Activated T-cell treated with anti-CD3 and anti-CD28 coated beads, Interleukin-2, amount 50 U/mL, for 24 hours (primary cell): ENCODE measurements at places on chromosomes 13 and 19.

DNA sequence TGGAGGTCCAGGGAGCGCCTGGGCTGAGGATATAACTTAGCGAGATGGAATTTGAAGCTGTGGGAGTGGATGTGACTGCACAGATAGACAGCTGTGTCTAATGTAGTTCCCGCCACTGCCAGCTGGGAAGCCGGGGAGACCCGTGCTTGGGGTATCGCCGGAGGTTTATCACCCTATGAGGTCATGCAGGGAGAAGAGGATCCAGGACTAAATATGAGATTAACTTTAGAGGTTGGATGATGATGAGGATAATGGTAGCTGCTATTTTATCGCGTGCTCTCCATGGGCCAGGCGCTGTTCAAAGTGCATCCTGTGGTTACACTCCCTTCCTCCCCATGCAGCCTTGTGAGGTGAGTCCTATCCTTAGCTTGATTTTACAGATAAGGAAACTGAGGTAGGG, 19.9 kb downstream of the SSC5D start:
- DNase-seq = no peak

- DNase-seq = no peak
Observed at GRCh38 chr13:53494406-53494805, 465.8 kb downstream of the OLFM4 start.

GRCh38 chr19:15696654-15697194, 23.8 kb downstream of the CYP4F12 start:
- DNase-seq = no peak

DNA sequence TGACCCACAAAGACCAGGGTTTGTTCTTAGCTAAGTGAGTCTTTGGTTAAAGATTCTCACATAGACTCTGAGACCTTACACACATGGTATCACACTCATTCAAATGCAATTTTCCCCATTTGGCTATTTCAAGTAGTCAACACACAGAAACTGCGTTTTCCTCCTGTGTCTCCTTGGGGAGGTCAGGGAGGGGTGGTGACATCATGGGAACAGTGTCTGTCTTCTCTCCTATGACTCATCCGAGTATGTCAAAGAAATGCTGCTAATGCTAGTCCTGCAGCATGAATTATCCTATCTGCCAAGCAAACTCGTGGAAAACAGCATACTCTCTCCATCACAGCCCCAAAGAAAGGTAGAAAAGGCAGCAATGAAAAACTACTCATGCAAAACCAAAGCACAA, 100.2 kb downstream of the ENOX1 start:
- DNase-seq = no peak

- no peak for DNase-seq
Observed at GRCh38 chr13:79419365-79419764, 13.3 kb upstream of the RBM26 start.

- no peak for DNase-seq
Observed at GRCh38 chr13:110187641-110188161, 119.3 kb downstream of the COL4A1 start.

- no peak for DNase-seq
Observed at GRCh38 chr13:33205804-33206221, 79.7 kb downstream of the STARD13 start.

GRCh38 chr13:21077788-21078353, 16.5 kb upstream of the LATS2 start:
- no peak for DNase-seq

GRCh38 chr13:111411151-111411858, 90.9 kb downstream of the TEX29 start:
- no peak for DNase-seq

GRCh38 chr19:40420766-40421765, 4.7 kb downstream of the SERTAD1 start:
- peak; percentile 88 for DNase-seq

DNA sequence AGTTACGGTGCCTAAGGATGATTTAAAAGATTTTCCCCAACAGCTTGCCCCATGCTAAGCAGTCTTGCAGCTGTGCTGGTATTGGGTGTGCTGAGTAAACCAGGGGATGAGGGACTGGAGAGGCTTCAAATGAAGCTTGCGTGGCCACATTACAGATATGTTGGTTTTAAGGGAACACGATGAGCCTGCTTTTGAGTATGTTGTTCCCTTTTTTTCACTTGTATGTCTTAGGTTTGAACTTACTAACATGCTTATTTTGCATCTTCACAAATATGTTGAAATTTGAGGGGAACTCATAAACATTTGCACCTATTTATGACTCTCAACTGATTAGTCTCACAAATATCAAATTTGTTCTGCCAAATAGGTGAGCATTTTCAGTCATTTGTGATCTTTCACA, 2.0 kb upstream of the IL17D start:
- DNase-seq = no peak

GRCh38 chr13:111900390-111901131, 166.4 kb upstream of the SOX1 start:
- no peak for DNase-seq

DNA sequence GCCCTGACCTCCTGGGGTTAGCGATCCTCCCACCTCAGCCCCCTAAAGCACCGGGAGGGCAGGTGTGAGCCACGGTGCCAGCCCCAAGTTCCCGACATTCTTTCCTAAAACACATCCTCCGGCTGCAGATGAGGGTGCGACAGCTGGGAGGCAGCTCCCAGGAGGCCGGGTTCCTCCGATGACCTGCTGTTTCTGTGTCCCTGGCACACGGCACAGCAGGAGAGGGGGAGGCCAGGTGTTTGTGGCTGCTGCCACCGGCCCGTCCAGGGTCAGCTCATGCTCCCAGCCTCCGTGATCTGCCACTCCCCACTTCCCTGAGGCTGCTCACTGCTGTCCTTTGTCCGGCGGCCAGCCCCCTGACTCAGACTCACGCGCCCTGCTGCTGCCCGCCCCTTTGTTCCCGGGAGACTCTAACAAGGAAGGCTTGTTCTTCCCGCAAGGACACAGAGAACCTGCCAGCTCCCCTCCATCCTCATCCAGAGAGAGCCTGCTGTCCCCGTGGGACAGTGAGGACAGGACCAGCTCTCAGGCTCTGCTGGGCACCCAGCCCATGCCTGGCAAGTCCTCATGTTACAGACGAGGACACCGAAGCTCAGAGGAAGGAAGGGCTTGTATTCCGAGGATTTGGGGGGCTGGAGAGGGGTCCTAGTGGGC, 10.6 kb upstream of the MADCAM1 start:
- no peak for DNase-seq

DNA sequence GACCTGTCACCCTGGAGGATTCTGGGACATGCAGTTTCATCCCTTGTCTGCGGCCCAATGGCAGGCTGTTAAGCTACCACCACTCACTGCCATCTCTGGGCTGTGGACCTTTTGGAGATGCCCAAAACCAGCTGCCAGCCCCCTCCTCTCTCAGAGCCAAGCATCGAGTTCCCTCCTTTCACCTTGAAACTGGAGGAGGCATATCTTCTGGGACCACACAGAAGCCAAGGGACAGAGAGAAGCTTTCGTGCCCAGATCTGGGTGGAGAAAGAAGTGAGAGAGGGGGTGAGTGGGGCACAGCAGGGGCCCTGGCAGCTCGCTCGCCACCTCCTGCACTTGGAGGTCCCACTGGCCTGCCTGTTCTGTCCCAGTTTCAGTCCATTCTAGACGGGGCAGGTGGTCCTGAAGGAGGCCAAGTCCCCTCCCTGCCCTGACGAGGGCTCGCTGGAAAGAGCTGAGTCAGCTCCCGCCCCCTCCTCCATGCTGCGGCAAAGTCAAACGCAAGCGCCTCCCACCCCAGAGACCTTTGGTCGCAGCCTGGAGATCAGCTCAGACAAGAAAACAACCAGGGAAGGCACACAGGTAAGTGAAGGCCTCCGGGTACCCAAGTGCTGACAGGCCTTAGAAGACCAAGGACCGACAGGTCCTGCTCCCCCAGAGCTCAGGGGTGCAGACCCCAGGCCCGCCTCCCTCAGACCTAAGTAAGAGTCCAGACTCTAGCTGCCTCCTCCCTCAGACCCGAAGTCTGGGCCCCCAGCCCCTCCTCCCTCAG, 3.8 kb downstream of the BCAT2 start:
- no peak for DNase-seq

DNA sequence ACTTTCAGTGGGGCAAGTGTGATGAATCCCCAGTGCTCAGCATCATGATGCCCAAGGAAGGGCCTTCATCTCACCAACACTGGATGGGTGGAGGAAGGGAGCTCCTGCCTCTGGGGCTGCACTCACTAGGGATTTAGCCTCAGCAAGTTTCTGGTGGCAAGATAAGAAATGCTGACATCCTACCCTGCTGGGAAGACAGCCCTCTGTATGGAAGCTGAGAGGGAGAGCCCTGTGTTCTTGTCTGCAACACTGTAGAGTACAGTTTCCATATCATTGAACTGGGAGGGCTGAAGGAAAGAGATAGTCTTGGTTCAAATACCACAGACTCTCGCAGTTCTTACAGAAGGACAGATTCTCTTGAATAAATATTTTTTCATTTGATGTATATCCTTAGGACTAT, 7.3 kb upstream of the ZNF460 start:
- DNase-seq = no peak

DNA sequence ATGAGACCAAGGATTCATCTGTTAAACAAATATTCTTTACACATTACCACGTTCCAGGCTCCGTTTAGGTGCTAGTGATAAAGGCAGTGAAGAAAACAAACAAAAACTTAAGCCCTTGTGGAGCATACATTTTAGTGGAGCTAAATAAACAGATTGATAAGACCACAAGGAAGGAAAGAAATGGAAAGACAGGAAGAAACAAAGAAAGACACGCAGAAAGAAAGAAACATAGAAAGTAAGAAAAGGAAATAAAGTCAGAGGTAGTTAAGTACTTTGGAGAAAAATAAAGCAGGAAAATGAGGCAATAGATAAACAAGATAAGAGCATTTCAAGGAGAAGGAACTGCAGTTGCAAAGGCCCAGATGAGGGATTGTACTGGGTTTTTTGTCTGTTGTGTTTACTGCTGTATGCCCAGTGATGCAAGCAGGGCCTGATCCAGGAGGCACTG, 998 bp downstream of the NFKBIB start:
- DNase-seq = no peak

DNA sequence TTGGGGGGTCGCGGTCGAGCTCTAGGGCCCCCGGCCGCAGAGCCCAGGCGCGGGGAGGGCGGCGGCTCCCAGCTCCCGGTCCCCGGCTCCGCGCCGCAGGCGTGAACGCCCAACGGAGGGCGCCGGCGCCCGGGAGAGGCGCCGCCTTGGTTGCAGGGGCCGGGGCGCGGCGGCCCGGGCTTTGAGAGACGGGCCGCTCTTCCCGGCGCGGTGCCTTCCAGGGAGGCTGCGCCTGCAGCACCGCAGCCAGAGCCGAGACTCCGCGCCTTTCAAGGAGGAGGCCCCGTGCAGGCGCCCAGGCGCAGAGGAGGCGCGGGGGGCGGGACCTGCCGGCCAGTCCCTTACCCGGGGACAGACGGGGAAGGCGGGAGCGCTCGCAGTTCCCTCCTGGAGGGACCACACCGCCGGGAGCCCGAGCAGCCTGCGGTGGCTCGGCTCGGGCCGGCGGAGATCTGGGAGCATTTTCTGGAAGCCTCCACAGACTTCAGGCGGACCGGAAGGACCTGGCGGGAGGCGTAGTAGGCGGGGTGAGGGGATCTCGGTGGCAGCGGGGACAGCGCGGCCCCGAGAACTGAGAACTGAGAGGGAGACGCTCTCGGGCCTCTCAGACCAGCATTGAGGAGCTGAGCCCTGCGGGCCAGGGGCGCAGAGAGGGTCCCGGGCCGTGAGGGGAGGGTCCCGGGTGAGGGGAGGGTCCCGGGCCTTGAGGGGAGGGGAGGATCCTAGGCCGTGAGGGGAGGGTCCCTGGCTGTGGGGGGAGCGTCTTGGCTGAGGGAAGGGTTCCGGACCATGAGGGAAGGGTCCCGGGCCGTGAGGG, 25.5 kb upstream of the MCF2L start:
- peak; percentile 62 for DNase-seq

DNA sequence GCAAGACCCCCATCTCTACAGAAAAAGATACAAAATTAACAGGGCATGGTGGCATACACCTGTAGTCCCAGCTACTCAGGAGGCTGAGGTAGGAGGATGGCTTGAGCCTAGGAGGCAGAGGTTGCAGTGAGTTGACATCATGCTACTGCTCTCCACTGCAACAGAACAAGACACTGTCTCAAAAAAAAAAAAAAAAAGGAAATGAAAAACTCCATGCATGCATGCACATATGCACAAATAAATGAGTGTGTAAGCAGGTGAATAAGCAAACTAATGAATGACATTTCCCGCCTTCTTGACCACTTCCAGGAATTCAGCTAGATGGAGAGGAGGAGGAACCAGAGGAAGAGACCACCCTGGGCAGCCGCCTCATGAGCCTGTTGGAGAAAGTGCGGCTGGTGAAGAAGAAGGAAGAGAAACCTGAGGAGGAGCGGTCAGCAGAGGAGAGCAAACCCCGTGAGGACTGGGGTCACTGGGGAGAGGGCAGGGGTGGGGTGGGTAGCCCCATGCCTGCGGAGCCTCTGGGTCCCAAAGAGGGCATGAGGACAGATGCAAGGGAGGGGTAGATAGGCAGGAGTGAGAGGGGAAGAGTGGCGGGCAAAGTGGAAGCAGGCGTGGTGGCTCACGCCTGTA, 58.8 kb downstream of the RYR1 start:
- no peak for DNase-seq

- no peak for DNase-seq
Observed at GRCh38 chr13:47564041-47564440, 437.0 kb downstream of the SUCLA2 start.

- no peak for DNase-seq
Observed at GRCh38 chr13:37918116-37918714, 48.6 kb upstream of the TRPC4 start.

GRCh38 chr13:114122127-114122511, 10.3 kb downstream of the RASA3 start:
- DNase-seq = no peak

- DNase-seq = no peak
Observed at GRCh38 chr19:10764340-10764894, 46.5 kb downstream of the DNM2 start.

GRCh38 chr13:44853641-44854040, 135.6 kb downstream of the NUFIP1 start:
- DNase-seq = no peak

DNA sequence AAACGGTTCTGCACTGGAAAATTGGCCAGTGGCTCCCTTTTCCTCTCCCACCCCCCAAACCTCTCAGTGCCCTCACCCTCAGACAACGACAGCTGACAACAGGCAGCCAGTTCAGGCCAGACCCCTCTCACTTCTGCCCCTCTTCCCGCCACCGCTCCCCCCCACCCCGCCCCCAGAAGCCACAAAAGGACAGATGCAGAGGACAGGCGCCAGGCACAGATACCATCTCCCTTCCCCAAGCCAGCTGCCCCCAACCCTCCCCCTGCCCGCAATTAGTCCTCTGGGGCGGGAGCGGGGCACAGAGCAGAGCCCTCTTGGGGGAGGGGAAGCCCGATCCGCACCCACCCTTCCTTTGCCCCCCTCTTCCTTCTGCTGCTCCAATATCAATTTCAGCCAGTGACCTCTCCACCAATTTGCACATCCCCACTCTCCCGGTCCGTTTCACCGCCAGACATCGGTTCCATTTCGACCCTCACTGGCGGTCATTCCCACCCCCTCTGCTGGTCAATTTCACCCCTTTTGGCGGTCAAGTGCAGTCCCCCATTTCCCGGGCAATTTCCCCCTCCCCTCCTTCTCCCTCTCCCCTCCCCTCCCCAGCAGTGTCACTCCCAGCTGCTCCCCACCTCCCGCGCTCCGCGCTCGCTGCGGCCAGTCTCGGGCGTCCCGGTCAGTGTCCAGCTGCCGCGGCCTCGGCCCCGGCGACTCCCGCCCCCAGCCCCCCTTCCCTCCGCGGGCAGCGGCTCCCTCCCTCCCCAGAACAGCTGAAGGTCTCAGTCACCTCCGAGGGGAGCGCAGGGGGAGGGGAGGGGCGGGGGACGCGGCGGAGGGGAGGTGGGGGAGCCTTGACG, at the start of gene SHD:
SHD (plus strand) TSS at position 848 of the 848 bp plus-strand sequence. CDS start 798 bp downstream, outside the sequence.
- no peak for DNase-seq
